Thymus (tissue), 14 donors: ENCODE measurements at places on chromosomes 4 and X. TPM values are rescaled to one million over a fixed set of nuclear protein-coding genes. Genes with fewer than 3 reads are reported as not detected.

DNA sequence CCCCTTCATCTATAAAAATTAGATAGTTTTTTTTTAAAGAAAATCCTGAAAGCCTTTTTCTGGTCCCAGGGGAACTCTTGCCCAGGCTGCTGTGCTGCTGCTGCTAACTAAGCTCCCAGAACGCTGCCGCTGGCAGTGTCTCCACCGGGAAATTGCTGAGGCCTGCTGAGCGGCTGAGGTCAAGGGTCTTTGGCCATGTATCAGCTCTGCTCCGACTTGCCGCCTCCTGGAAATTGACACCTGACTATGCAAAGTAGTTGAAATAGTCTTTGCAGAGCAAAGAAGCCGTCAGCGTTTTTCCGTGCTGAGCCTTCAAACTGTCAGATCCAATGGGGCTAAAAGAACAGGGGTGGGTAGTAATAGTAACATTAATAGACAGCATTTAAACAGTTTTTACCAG lies 839 bp downstream of the QDPR start:
- H3K27me3 ChIP-seq: peaks cover 8% of the 10 kb centered on the region
- DNase-seq: no peak
- H3K27ac ChIP-seq: no peak overlapping the region
- H3K4me1 ChIP-seq: peaks cover 17% of the 10 kb centered on the region

- H3K36me3 ChIP-seq: no peaks in the 10 kb centered on the region
- H3K27ac ChIP-seq: no peak overlapping the region
- H3K4me1 ChIP-seq: no peaks in the 10 kb centered on the region
- DNase-seq: no peak
Measured at GRCh38 chrX:15564981-15565579, 35.7 kb downstream of the ACE2 start.

GRCh38 chrX:73401591-73402266 lies 45.1 kb upstream of the CDX4 start:
- no peaks in the 10 kb centered on the region for H3K4me1 ChIP-seq
- H3K27ac ChIP-seq: no peak overlapping the region
- no peaks in the 10 kb centered on the region for H3K27me3 ChIP-seq
- H3K36me3 ChIP-seq: no peaks in the 10 kb centered on the region
- H3K4me3 ChIP-seq: no peak overlapping the region
- DNase-seq: no peak

GRCh38 chr4:20192736-20193135 lies 59.0 kb upstream of the SLIT2 start:
- peak overlapping the region; percentile 66 for H3K27ac ChIP-seq
- no peaks in the 10 kb centered on the region for H3K27me3 ChIP-seq
- no peak overlapping the region for H3K4me3 ChIP-seq

- no peaks in the 10 kb centered on the region for H3K27me3 ChIP-seq
- H3K4me1 ChIP-seq: no peaks in the 10 kb centered on the region
- H3K36me3 ChIP-seq: no peaks in the 10 kb centered on the region
- H3K4me3 ChIP-seq: no peak overlapping the region
- H3K27ac ChIP-seq: no peak overlapping the region
Measured at GRCh38 chrX:148080593-148080992, 99.5 kb downstream of the FMR1NB start.

GRCh38 chr4:2595436-2595835 lies 59.0 kb downstream of the FAM193A start:
- no peaks in the 10 kb centered on the region for H3K4me1 ChIP-seq
- peaks cover 17% of the 10 kb centered on the region for H3K36me3 ChIP-seq
- no peak overlapping the region for H3K4me3 ChIP-seq
- no peak for DNase-seq

GRCh38 chrX:15160558-15161095 lies 109.3 kb downstream of the ASB9 start:
- no peaks in the 10 kb centered on the region for H3K36me3 ChIP-seq
- DNase-seq: no peak
- H3K4me3 ChIP-seq: no peak overlapping the region
- no peaks in the 10 kb centered on the region for H3K27me3 ChIP-seq
- no peak overlapping the region for H3K27ac ChIP-seq

GRCh38 chr4:148007792-148008191 lies 275.9 kb downstream of the ARHGAP10 start:
- no peak overlapping the region for H3K27ac ChIP-seq
- no peak for DNase-seq
- no peak overlapping the region for H3K4me3 ChIP-seq
- H3K27me3 ChIP-seq: no peaks in the 10 kb centered on the region
- H3K36me3 ChIP-seq: no peaks in the 10 kb centered on the region
- peaks cover 5% of the 10 kb centered on the region for H3K4me1 ChIP-seq

DNA sequence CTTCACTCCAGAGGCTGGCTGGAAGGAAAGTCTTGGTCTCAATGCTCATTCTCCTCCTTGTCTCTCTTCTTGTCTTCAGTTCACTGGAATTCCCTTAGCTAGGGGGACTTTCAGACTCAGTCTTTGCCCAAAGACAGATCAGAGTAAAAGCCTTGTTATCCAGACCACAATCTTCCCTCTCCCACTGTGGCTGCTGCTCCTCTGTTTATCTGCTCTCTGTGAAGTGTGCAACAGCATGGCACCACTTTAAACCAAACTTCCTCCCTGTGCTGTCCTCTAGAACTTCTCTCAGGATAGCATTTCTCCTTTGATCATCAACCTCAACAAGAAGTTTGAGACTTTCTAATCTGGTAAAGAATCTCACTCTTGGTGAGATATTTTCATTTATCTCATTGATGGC lies 530.1 kb upstream of the SLIT2 start:
- H3K4me3 ChIP-seq: no peak overlapping the region
- H3K4me1 ChIP-seq: no peaks in the 10 kb centered on the region
- no peaks in the 10 kb centered on the region for H3K36me3 ChIP-seq
- H3K27ac ChIP-seq: no peak overlapping the region

DNA sequence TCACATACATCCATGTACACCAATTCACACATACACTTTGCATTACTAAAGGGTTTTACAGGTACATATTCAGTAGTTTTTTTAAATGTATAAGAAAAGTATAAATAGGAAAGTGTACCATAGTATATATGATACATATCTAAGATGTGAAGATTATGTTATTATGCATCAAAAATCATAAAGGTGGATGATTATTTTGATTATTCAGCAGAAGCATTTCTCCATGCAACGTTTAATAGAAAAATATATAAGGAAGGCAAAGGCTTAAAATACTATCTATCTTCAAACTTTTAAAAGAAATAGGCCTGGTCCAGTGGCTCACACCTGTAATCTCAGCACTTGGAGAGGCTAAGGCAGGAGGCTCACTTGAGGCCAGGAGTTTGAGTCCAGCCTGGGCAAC lies 133.5 kb upstream of the KLF3 start:
- no peak overlapping the region for H3K4me3 ChIP-seq
- H3K27me3 ChIP-seq: no peaks in the 10 kb centered on the region
- DNase-seq: no peak

The MMAA gene
- 11.9 TPM for total RNA-seq

The TRPC3 gene
- total RNA-seq: 0.24 TPM

The HSFX3 gene
- total RNA-seq: 0.28 TPM

The PASD1 gene
- 0.05 TPM for total RNA-seq

The FMR1NB gene
- 0.05 TPM for total RNA-seq

The ADH4 gene
- 0.09 TPM for total RNA-seq

The FDCSP gene
- total RNA-seq: 7.4 TPM

The FAM241A gene
- 2.2 TPM for total RNA-seq
